ENCODE measurements at places on chromosomes 7 and 10. TPM values are rescaled to one million over a fixed set of nuclear protein-coding genes. Genes with fewer than 3 reads are reported as not detected.

DNA sequence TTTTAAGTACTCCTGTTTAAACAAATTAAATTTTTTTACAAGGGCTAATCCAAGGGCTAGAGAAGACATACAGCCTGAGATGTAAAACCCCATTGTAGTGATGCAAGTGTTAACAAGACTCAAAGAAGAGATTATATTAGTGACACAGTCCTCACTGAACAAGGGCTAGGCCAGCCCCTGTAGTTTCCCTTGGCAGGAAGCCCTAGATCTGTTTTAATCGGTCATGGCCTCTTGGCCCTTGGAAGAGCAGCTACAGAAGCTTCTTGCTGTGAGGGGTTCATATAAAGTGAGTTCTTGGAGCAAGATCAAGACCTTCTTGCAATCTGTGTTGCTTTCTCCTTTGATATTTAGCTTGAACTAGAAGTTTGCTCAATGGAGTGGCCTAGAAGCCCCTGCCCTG is 1339.4 kb downstream of the XPNPEP1 start:
- no peak for DNase-seq

- no peak for DNase-seq
Observed at GRCh38 chr10:123428391-123428790, 237.8 kb upstream of the GPR26 start.

GRCh38 chr10:8596929-8597472 is 542.5 kb downstream of the GATA3 start:
- no peak for DNase-seq

GRCh38 chr7:6831018-6831725 is 5.1 kb upstream of the CCZ1B start:
- no peak for DNase-seq

DNA sequence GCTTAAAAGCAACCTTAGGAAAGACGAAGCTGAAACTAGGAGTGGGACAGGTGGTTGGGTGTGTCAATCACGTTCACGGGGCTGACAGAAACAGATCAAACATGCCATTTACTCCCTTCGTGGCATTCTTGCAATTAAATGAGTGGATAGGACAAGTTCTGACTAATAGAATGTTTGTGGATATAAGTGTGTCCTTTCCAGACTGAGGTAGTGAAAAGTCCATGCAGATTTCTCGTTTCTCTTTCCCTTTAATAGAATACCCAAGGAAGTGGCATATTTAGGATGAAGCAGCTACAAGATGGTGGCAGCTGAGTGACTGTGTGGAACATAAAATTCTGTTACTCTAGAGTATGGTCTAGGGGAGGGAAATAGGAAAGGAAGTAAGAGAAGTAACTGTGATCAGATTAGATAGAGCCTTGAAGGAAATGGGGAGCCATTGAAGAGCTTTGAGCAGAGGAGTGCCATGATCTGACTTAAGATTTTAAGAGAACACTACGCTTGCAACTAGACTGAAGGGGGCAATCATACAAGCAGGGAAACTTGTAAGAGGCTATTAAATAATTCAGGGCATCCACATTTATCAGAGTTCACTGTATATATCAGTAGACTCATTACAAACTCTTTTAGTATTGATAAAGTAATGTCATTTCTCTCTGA is 46.3 kb upstream of the HYAL4 start:
- no peak for DNase-seq

The CCNJ gene
- polyA plus RNA-seq, result 15.9 TPM

DNA sequence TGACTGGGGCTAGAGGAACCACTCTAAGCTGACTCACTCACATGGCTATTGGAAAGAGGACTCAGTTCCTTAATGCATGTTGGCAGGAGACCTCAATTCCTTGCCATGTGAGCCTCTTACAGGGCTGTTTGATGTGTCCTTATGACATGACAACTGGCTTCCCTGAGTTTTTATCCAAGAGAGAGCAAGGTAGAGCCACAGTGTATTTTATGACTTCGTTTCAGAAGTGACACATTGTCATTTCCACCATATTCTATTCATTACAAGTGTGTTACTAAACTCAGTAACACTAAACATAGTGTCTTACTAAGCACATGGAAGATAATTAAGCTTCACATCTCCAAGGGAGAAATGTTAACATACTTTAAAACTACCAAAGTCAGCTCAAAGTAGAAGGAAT is 98.2 kb downstream of the ZNF777 start:
- no peak for DNase-seq

DNA sequence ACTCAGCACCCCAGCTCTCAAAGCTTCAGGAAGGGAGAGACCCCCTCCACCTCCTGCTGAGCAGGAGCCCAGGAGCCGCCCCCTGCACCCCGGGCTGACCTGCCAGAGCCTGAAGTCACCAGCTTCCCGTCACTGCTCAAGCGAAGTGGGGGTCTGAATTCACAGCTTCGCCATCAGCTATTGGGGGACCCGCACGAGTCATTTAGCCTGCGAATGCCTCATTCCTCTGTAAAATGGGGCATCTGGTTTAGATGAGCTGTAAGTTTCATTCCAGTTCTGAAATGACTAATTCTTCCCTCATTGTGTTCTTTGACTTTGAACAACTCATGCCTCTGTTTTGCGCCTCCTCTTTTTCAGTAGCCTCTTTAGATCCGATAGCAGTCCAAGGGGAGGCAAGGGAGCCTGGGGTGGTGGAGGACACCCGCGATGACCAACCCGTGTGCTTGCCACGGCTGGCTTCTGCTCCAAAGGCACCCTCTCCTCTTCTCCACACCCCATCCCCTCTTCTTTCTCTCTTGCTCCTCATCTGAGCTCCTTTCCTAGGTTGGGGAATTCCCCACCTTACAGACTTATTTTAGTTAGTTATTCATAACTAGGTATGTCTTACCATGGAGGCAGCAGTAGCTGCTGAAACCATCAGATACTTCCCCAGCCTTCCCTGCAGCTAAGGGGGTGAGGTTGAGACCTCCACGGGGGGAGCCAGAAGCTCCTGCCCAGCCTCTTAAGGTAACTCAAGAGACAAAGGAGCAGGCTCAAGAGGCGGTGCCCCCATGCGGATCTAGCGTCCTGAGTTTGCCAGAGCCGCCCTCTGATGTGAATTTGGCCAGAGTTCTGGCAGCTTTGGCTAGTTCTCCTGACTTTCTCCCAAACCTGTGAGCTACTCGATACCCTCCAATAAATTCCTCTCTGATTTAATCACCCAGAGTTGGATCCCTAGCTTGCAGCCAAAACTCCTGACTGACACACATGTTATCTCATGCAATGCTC is 47.7 kb downstream of the RBM17 start:
- DNase-seq, result no peak

The ATRNL1 gene
- polyA plus RNA-seq, result 6.2 TPM

The STOX1 gene
- 4.0 TPM for polyA plus RNA-seq

The DNAJC12 gene
- 7.0 TPM for polyA plus RNA-seq

DNA sequence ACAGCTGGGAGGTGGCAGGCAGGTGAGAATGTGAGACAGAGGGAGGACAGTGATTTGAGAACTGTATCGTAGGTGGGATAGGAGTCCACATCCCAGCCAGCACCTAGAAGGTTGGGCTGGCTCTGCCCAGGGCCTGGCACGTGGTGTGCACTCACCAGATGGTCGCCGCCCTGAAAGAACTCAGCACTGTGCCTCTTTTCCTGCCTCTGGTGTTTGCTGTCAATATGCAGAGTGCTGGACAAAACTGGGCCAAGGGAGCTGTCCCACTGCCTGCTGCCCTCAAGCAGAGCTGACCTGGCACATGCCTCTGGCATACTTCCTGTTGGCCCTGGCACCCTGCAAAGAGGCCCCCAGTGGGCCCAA is 36.8 kb downstream of the CHST3 start:
- no peak for DNase-seq

DNA sequence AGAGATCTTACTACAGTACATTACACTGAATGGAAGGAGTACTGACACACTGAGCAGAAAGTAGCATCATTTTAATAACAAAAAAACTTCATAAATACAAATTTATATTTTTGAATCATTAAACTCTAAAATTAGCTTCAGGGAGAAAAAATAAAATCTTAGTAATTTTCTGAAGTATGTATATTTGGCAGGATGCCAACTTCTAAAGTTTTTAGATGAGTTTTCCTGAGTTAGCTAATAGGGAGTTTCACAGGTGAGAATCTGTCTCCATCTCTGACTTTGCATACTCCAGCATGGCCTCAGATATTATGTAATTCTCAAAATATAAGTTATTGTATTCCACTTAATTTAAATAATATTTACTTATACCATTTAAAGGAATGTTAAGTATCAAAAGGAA is 673.2 kb upstream of the PCDH15 start:
- DNase-seq, result no peak

- no peak for DNase-seq
Observed at GRCh38 chr7:27064159-27064558, 31.6 kb downstream of the HOXA1 start.

DNA sequence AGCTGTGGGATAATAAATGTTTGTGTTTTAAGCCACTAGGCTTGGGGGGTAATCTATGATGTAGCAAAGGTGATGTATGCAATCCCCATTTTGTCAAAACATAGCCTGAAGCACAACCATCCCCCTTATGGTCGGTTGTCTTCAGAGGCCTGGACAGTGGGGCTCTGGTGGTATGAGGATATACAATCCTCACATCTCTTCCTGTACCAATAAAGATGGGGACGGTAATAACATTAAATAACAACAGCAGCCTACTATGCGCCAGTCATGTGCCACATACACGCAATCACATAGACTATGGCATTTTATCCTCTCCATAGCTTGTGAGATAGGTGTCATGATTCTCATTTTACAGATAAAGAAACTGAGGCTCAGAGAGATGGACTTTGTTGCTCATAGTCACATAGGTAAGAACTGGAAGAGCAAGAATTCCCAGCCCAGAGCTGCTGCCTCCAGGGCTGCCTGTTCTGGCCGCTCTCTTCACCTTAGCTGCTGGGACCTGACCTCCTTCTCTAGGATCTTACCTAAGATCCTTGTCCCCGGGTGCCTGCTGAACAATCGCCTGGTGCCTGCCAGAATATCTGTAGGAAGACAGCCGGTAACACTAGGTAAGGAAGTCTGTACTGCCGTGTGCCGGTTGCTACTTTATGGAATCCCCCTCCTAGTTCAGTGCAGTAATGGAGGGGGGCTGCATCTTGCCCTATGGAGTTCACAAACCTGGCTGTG is 108.6 kb downstream of the ARHGAP22 start:
- no peak for DNase-seq

- no peak for DNase-seq
Observed at GRCh38 chr7:137609500-137609899, 237.3 kb downstream of the DGKI start.

GRCh38 chr10:7942859-7943258 is 111.6 kb upstream of the GATA3 start:
- no peak for DNase-seq

DNA sequence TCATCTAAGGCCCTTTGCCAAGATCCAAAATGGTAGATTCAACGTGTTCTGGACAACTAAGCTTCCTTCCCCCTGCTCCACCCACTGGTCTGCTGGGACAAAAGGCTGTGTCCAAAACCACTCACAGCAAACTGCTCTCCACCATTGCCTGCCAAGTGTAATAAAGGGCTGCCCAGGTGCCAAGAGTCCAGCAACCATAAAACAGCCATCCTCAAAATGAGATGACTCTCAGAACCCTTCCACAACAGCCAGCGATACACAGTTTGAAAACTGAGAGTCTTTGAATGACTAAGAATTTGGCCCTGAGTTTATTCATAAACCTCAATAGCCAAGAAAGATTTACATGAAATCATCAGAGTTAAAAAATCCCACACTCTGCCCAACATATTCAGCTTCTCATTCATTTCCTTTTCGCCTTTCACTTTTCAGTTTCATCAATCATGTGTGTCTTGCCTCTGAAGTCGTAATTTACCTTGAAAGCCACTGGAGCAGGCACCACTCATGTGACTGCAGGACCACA is 658.1 kb upstream of the MGMT start:
- no peak for DNase-seq

GRCh38 chr7:144862612-144863319 is 26.9 kb upstream of the TPK1 start:
- no peak for DNase-seq

The SFRP4 gene
- 1.2 TPM for polyA plus RNA-seq

The NUTM2E gene
- polyA plus RNA-seq, result 0.48 TPM

GRCh38 chr10:78349911-78350663 is 316.4 kb downstream of the RPS24 start:
- no peak for DNase-seq

DNA sequence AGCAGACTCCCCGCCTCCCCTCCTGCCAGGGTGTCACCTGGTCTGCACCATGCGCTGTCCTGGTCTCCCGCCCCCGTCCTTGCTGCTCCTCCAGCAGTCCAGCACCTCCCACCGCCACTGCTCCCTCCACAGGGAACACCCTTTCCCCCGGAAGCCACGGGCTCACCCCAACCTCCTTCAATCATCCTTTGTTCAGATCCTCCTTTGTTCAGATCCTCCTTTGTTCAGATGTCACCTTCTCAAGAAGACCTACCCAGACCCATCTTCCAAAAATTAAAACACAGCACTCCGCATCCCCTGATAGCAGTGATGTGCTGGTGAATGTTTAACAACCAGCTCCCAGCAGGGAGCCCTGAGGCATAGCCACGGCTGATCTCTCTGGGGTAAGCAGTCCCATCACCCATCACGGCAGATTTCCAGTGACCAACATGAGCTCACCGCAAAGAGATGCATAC is 237.7 kb downstream of the USP6NL start:
- DNase-seq, result no peak

- no peak for DNase-seq
Observed at GRCh38 chr10:2476812-2477553, 590.4 kb upstream of the PFKP start.

The TMEM184A gene
- polyA plus RNA-seq, result 1.9 TPM

The NME8 gene
- polyA plus RNA-seq, result not detected

- DNase-seq, result no peak
Observed at GRCh38 chr7:99469381-99470065, 3.2 kb upstream of the ZNF789 start.

DNA sequence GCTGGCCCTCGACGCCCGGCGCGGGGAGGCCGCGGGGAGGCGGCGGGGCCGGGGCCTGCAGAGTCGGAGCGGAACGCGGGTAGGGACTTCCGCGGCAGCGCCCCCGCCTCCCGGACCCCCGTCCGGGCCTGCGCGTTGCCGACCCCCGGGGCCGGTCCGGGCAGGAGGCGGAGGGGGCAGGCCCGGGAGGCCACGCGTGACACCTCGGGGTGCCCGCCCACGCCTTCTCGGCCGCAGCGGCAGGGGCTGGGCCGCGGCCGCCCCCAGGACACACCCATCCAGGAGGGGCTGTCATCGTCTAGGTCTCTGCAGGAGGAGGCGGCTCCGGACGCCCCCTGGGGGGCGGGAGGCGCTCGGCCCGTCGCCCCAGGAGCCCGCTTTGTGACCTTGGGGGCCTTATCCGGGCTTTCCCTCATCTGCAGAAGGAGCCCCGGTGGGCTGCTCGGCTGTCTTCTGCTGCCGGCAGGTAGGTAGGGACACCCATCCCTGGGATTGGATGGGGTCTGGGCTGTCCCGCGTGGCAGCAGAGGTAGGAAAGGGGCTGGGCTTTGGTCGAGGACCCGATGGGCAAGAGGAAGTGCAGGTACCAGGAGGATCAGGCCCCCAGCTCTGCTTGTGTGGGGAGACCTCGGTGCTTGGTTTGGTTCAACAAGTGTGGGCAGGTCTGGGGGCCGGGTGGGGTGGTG is 569 bp downstream of the ZNF316 start:
- peak; percentile 86 for DNase-seq

- DNase-seq, result no peak
Observed at GRCh38 chr7:36474283-36475010, 84.8 kb downstream of the ANLN start.

The FAM25C gene
- not detected for polyA plus RNA-seq

The AKR1C8 gene
- polyA plus RNA-seq, result not detected

GRCh38 chr7:194252-195009 is 2.1 kb downstream of the FAM20C start:
- peak; percentile 42 for DNase-seq
